NCI-H446 (cell line): ENCODE measurements at places on chromosomes 3 and 15.
A peak's percentile ranks its signal among the peaks of the same experiment; 100 is the strongest.

DNA sequence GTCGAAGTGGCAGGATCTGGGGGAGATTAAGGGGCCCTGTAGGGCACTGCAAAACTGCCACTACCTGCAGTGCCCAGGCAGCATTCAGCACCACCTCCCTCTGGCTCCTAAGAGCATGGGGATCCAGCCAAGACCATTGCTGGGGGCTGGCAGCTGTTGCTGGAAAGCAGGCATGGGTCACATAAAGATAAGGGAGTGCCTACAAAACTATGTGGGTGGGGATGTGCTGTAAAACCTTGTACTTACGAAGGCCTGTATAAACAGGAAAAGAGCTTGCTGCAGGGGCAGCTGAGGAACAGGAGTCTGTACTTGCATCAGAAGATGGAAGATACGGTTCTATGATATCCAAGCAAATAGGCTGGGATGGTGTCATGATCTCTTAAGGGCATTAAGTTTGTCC, 27.1 kb downstream of the IL20RB start:
- DNase-seq = no peak

DNA sequence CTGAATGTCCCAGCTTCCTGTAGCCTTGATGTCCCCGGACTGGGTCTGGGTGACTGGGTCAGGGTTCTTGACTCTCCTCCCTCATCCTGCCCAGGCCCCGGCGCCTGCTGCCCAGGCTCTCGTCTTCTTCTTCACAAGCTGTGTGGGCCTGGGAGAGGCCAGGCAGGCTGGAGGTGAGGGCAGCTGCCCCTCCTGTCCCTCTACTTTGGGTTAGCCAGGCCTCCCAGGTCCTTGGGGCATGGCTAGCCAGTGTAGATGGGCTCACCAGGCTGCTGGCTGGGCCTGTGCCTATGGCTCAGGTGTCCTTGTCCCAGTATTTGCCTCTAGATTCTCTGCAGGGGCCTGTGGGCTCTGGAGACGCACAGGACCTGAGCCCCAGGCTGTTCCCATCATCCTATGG, 31.8 kb downstream of the TKT start:
- DNase-seq = no peak

DNA sequence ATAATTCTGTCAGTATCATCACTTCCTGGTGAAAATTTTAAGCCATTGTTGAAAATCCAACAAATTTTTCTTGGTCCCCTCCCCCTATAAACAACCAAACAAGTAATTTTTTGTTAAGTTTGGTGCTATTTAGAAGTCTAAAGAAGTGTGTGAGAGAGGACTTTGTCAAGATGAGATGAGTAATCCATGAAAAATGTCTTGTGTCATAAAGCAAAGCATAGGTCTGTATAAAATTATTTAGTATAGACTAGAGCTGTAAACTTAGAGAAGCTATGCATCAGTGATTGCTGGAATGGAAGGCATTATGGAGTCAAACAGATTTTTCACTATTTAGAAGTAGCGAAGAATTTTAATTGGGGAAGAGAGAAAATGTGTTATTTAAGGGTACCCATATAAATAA, 31.4 kb downstream of the MAPK6 start:
- DNase-seq = no peak

GRCh38 chr3:155739154-155739553, 5.7 kb downstream of the PLCH1 start:
- DNase-seq = no peak

DNA sequence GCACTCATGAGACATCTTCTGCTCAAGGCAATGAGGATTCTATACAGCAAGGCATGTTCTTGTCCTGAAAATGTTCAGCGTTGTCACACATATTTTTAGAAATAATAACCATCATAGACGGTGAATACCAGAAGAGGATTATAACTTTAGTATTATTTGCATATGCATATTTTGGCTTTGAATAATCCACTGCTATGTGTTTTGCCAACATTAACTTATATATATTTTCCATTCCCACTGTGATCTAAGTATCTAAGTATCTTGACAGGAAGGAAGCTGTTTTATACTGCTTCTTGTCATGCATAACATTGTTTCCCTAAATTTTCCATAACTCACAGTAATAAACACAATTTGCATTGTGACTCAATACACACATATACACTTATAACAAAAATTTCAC, 509.5 kb downstream of the TBL1XR1 start:
- no peak for DNase-seq

GRCh38 chr3:108322352-108322751, 26.0 kb downstream of the HHLA2 start:
- no peak for DNase-seq

DNA sequence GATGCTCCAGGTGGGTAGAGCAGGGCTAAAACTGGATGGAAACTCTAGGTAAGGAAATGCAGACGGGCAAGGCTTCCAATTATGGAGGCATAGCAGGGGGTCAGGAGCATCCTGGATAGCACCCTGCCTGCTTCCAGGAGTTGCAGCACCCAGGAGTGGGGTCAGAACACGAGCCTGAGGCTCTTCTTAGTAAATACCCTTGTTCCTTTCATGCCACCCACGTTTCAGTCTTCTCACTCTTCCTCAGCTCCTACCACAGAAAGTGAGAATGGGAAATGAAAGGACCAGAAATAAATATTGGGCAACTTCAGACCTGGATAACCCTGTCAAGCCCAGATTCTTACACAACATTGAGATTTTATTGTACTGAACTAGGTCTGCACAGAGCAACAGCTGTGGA, 16.4 kb downstream of the CCR1 start:
- no peak for DNase-seq

GRCh38 chr3:168260859-168261258, 165.1 kb upstream of the GOLIM4 start:
- DNase-seq = no peak

- peak; percentile 76 for DNase-seq
Measured at GRCh38 chr3:139427283-139428060, 38.0 kb upstream of the COPB2 start.

DNA sequence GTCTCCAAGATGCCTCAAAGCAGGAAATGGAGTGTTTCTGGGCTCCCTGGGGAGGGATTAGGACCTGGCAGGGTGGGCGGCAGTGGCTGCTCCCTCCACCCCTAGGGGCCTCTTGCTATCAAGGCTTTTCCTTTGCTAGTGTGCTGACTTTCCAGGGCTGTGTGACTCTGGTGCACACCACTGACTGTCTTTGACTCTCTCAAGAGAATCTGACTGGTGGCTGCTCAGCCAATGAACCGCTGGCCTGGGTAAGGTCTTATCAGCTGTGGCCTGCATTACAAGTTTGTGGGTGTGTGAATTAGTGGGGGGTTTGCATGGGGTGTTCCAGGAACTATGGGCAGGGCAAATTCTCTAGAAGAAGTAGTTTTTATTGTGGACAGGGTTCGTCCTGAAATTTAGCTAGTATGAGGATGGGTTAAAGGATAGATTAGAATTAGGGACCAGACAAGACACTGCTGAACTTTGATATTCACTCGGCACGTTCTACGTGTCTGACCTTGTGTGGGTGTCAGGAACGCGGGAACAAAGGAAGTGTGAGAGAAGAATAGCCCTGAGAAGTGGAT, 29.5 kb downstream of the SIAH2 start:
- DNase-seq = no peak

DNA sequence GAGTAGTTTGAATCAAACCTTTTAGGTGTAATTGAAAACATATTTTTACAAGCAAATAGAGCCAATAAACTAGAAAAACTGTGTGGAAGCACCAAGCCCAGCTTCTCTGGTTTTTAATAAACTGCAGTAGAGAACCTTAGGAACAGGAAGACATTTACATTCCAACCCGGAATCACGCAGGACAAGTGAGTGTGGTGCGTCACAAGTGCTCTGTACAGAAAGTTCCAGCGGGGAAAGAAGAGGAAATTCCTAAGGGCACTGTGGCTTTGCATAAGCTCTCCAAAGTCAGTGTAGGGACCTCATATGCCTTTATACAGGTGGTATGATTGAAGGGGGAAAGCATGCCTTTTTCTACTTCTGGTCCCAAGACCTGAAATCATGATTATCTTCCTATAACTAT, 21.6 kb downstream of the COL8A1 start:
- no peak for DNase-seq

GRCh38 chr3:157922614-157923013, 183.6 kb downstream of the SHOX2 start:
- DNase-seq = no peak

- no peak for DNase-seq
Measured at GRCh38 chr15:73120269-73120668, 68.0 kb downstream of the NEO1 start.

DNA sequence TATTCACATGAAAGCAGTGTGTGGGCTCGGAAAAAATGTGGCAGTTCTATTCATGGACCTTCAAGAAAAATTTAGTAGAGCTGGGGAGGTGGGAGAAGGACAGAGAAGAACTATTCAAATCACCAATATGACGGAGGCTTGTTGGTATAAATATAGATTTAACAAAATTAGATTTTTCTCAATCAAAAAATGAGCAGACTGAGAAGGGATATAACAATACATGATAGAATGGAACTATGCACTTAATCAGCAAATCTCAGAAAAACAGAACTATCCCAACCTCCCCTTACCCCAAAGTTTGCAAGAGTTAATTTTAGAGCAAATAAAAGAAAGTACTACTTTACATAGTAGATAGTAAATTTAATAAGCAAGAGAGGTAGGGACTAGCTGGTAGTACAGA, 194.6 kb upstream of the BCL6 start:
- no peak for DNase-seq

- peak; percentile 7 for DNase-seq
Measured at GRCh38 chr3:15051531-15051930, 13.6 kb downstream of the MRPS25 start.

GRCh38 chr15:80464951-80465625, 60.9 kb downstream of the ARNT2 start:
- no peak for DNase-seq

GRCh38 chr3:155248531-155249187, 44.8 kb downstream of the STRIT1 start:
- no peak for DNase-seq

GRCh38 chr15:100703671-100704070, 101.3 kb downstream of the ASB7 start:
- no peak for DNase-seq

- DNase-seq = no peak
Measured at GRCh38 chr3:149252272-149252671, 30.6 kb upstream of the CP start.

GRCh38 chr3:76403556-76403955, 618.2 kb upstream of the ZNF717 start:
- no peak for DNase-seq

- DNase-seq = no peak
Measured at GRCh38 chr3:161266731-161267150, 45.6 kb downstream of the NMD3 start.

DNA sequence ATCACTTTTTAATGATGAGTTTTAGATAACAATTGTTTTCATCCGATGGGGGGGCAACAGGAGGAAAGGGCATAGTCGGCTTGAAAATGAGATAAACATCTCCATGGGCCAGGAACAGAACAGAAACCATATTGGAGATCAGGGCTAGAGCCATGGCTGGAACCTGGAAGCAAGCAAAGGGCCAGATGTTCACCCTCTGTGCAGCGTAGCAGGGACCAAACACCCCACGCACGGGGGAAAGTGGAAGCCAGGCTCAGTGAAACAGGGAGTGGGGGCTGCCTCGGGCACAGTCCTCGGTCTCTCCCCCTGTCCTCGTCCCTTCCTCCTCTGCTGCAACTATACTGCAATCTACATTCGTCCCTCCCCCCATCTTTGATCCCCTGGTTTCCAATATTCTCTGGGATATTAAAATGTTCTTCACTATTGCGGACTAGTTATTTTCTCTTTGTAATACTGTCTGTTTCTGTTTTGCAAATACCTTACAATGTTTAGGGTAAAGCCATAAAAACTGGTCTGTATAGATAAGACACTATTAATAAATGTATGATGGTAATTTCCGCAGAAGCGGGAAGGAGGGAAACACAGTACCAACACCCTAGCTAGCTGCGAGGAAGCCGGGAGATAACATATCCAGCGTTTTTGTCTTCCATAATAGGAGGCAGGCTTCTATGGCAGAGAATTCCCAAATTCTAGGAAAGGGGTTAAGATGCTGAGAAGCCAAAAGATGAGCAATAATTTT, 121.5 kb downstream of the XXYLT1 start:
- no peak for DNase-seq

- no peak for DNase-seq
Measured at GRCh38 chr3:14129296-14129695, 4.4 kb downstream of the TMEM43 start.

GRCh38 chr3:119550192-119550910, 9.1 kb downstream of the CD80 start:
- no peak for DNase-seq

DNA sequence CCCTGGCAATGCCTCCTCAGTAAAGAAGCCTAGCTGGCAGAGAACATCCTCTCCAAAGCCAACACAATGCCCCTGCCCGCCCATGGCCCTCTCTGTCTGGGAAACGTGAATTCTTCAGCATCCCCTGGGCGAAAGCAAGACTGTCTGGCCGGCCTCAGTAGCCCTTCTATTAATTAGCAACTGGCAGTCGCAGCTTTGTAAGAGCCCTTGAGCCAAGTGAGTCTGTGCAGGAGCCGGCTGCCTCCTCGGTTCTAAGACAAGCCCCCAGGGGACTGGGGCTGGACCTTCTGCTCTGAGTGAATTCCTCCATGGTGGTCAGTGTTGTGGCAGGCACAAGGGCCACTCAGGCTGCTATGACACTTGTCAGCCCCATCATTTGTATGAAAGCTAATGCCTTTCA, 7.4 kb downstream of the HCN4 start:
- DNase-seq = no peak

DNA sequence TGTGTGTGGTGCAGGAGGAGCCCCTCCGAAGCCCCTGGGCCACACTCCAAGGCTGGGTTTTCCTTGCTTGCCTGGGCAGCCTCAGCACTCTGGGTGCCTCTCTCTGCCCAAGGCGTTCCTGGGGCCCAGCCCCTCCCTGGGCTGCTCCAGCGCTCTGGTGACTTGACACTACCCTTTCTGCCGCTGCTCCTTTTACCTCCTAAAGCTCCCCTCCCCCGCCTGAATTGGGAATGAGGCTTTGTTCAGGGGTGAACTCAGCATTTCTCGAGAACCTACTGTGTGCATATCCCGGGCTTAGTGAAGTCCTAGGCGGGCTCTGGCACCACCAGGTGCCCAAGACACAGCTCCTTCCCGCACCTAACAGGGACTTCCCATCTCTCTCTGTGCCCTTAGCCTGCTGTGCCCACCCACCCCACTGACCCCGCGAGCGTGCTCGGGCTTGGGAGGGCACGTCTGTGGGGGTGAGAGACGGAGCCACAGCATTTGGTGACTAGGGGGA, 1.2 kb upstream of the BAHD1 start:
- DNase-seq = no peak

DNA sequence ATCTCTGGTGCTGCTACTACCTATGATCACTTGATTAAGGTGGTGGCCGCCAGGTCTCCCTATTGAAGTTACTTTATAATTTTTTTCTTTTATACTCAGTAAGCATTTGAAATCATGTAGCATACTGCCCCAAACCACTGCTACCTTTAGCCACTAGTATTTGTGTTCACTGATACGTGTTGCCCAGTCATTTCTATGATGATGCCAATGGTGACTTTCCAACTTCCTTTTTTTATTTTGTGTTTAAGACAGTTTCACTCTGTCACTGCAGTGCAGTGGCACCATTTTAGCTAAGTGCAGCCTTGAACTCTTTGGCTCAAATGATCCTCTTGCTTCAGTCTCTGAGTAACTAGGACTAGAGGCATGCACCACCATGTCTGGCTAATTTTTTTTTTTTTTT, 598.2 kb downstream of the NAALADL2 start:
- DNase-seq = no peak

- no peak for DNase-seq
Measured at GRCh38 chr15:65982627-65983322, 113.5 kb downstream of the RAB11A start.

GRCh38 chr15:45435124-45435903, 57.0 kb upstream of the GATM start:
- no peak for DNase-seq
